ENCODE measurements at places on chromosomes 1 and 21.

DNA sequence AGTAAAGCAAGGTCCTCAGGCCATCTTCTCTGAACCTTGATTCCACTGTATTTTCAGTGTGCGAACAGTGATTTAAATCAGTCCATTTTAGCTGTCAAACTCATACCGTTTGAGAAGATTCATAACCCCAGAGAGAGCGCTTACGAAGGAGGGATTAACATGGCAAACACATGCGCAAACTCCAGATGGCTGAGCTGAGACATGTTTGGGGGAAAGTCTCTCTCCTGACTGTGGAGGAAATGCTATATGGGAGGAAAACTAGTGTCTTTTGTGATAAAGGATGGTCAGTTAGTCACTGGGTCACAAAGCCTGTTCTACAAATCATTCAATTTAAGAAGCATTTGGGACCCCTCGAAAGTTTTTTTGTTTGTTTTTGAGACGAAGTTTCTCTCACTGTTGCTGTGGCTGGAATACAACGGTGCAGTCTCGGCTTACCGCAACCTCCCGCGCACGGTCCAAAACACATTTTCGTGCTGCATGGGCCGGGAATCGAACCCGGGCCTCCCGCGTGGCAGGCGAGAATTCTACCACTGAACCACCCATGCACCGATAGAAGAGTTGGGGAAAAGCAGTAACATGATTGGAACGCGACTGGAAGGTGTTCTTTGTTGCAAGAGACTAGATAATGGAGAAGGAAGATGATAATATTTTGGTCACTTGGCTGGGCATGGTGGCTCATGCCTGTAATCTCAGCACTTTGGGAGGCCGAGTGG lies 58.4 kb upstream of the CXADR start:
- no peak for DNase-seq

DNA sequence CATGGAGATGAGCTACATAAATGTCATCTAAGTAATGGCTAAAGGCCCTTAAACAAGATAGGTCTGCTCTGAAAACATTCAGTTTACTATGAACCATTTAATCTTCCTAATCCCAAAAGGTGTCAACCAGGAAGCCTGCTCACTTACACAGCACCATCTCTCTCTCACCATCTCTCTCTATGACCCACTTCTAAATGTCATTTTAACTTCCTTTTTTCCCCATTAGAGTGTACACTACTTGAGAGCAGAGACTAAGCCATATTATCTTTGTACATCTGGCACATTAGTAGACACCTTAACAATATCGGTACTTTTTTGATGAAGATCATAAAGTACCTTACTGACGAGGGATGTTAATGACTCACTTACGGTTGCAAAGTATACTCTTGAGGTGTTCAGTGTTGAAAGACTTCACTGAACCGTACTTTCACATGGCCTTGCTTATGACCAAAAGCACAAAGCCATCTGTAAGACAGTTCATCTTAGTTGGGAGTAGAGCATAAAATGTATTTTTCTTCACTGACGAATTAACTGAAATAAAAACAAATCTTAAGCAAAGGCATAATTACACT lies 25.4 kb downstream of the FBXO42 start:
- DNase-seq, result no peak

GRCh38 chr1:214540324-214540723 lies 11.1 kb downstream of the PTPN14 start:
- DNase-seq, result no peak

DNA sequence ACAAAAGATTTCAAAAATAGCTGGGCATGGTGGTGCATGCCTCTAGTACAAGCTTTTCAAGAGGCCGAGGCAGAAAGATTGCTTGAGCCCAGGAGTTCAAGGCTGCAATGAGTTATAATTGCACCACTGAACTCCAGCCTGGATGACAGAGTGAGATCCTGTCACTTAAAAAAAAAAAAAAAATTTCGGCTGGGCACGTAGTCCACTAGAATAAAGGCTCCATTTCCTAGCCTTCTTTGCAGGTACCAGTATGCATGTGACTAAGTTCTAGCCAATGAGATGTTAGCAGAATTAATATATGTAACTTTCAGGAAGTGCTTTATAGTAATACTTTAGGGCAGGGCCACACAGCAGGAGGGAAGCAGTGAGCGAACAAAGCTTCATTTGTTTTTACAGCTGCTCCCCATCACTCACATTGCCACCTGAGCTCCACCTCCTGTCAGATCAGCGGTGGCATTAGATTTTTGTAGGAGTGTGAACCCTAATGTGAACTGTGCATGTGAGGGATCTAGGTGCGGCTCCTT lies 28.8 kb upstream of the SYDE2 start:
- no peak for DNase-seq

DNA sequence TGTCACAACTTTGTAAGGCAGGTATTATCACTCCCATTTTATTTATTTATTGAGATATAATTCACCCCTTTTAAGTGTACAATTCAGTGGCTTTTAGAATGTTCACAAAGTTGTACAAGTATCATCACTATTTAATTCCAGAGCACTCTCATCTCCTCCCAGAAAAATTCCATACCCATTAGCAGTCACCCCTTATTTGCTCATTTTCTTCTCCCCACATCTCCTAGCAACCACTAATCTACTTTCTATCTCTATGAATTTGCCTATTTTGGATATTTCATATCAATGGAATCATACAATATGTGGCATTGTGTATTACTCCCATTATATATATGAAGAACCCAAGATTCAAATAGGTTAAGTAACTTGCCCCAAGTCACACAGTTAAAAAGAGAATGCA lies 7.0 kb downstream of the DSTYK start:
- DNase-seq, result no peak

GRCh38 chr1:44821240-44821715 lies 13.0 kb downstream of the BTBD19 start:
- DNase-seq, result no peak

- no peak for DNase-seq
Observed at GRCh38 chr1:3040004-3040403, 18.7 kb downstream of the ACTRT2 start.

GRCh38 chr1:204834752-204835151 lies 35.9 kb upstream of the NFASC start:
- no peak for DNase-seq

DNA sequence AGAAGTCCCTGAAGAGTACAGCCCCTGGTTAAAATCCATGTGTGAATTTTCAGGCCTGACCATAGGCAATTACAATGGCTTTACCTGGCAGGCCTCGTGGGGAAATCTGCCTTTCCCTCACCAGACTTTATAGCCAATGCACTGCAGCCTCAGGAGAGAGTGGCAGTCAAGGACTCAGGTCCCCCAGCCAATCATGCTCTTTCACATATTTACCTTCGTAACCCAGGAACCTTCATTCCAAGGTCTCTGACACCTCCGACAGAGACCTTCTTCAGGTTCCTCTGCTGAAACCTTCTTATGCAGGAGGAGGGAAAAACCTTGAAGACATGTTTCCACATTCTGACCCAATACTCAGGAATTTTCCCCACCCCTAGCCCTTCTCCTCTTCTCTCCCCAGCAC lies 118.9 kb downstream of the FASLG start:
- no peak for DNase-seq

DNA sequence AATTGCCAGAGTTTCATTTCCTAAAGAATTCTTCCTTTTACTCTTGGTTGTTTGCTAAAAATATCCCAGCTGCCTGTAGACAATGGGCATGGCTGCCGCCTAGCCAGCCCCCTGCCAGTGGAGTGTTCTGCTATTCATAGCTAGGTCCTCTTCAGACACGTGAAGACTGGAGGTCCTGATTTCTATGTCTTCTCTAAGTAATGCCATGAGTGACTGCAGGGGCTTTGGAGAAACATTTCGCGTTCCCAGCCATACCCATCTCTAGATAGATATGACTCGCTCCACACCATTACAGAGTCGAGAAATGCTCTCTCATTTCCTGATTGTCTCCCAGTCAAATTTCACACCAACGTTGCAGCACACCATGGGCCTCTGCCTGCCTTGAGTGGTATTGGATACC lies 99.5 kb upstream of the BACE2 start:
- no peak for DNase-seq

- no peak for DNase-seq
Observed at GRCh38 chr1:181637998-181638397, 154.7 kb downstream of the CACNA1E start.

GRCh38 chr1:178502856-178503255 lies 6.1 kb upstream of the CLEC20A start:
- DNase-seq, result no peak
